ENCODE measurements at places on chromosomes 11 and 22.

GRCh38 chr11:121237686-121238658 lies 54.6 kb upstream of the SC5D start:
- DNase-seq, result peak; percentile 55

GRCh38 chr11:126996036-126996804 lies 4.3 kb downstream of the KIRREL3 start:
- no peak for DNase-seq

DNA sequence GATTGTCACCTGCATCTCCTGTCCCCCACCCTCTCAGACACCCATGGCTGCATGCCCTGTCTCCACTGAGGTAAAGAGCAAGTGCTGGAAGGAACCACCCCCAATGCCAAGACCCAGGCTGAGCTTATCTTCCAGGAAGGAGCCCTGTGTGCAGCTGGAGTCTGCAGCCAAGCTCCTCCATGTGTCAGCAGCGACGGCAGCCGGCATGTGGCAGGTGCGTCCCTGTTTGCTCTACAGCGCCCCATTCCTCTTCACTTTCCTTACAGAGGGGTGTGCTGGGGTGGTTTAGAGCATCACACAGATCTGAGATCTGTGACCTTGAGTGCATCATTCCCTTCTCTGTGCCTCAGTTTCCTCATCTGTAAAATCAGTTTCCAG lies 7.7 kb upstream of the MN1 start:
- DNase-seq, result no peak

DNA sequence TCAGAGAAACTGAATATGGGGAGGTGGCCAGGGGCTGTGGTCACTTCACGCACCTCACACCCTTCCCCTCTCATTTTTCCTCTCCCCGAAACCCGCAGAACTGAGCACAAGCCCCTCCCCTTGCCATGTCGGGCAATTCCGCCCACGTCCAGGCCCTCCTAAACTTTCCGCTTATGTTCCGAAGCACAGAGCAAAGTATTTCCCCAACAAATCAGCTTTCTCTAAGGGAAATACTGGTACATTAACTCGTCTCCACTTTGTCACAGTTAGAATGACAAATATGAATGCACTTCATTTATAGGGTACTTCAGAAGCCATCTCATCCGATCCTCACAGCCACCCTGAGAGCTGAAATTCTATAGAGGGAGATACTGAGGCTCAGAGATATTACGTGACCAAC lies 94.7 kb upstream of the TMEM45B start:
- no peak for DNase-seq

DNA sequence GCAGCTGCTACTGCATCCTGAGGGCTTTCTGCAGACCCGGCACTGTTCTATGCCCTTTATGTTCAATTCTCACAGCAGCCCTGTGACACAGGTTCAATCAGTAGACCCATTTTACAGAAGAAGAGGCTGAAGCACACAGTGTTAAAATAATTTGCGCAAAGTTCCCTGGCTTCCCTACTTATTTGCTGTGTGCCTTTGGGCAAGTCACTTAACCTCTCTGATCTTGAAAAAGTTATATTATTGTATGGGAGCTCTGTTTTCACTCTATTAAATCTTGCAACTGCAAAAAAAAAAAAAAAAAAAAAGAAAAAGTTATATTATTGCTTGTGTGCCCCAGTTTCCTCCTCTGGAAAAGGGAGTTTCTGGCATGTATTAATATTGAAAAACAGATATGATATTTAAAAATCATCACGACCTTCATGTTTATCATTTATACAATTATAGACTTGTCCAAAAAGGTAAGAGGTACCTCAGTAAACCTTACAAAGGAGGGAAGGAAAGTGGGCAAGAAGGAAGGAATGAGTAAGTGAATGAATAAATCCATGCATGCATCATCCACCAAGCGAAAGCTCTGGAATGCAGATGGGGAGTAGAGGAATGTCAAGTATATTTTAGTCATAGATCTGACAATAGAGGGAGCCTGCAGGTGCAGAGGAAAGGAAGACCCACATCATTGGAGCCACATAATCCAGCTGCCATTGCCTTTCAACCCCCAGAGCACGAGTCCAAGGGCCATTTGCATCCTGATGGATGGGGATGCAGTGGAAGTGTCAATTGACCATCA lies 21.2 kb upstream of the ISX start:
- DNase-seq, result no peak

- no peak for DNase-seq
These were observed 54.7 kb upstream of the CTTN start for GRCh38 chr11:70343636-70344035.

- DNase-seq, result no peak
These were observed 207.1 kb upstream of the ARHGAP20 start for GRCh38 chr11:110919241-110919922.

GRCh38 chr11:68865241-68865640 lies 23.5 kb upstream of the CPT1A start:
- DNase-seq, result no peak

Measured in activated CD8-positive, alpha-beta memory T cell treated with anti-CD3 and anti-CD28 coated beads, Interleukin-2, amount 10 ng/mL, durations not matched to agents 7 days and 5 days (primary cell).